ENCODE measurements at places on chromosomes 12 and 14.

DNA sequence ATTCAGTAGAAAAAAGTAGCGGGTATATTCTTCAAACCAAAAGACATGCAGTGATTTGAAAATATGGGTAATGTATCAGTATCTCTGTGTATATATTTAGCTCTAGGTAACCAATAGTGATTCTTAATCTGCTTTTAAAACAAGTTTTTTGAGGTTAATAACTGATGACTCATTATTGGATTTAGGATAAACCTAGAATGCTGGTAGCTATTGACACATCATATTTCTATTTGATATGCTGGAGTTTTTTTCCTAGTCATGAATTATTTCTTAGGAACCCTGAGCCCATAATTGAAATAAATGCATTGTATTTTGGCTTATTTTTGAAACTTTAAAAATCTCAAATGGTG is 15.5 kb downstream of the ARF6 start:
- DNase-seq = no peak

- DNase-seq = no peak
These were observed 201.9 kb downstream of the AACS start for GRCh38 chr12:125267114-125267513.

- DNase-seq = peak; percentile 93
These were observed 30.9 kb downstream of the LRTM2 start for GRCh38 chr12:1851151-1851701.

DNA sequence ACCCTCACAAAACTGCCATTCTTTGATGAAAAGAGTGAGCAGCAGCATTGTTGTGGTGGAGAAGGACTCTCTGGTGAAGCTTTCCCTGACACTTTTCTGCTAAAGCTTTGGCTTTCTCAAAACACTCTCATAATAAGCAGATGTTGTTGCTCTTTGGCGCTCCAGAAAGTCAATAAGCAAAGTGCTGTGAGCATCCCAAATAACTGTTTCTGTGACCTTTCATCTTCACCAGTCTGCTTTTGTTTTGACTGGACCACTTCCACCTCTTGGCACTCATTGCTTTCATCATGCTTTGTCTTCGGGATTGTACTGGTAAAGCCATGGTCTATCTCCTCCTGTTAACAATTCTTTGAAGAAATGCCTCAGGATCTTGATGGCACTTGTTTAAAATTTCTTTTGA is 424.7 kb upstream of the TMPO start:
- peak; percentile 22 for DNase-seq

DNA sequence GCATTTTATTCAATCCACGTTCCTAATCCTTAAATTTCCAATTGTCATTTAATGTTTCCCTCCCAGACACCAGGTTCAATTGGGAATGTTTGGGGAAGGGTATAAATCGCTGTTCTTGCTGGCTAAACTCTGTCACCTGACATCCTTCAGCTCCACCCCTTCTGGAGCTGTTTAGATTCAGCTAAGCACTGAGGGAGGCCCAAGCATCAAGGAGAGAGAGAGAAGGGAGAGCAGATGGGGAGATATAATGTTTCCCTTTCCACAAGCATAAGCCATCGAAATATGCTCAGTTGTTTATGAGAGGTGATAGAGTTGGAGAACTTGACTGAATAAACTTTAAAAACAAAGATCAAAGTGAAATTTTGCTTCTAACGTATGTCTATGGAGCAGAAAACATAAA is 1.8 kb downstream of the ABCC9 start:
- no peak for DNase-seq

DNA sequence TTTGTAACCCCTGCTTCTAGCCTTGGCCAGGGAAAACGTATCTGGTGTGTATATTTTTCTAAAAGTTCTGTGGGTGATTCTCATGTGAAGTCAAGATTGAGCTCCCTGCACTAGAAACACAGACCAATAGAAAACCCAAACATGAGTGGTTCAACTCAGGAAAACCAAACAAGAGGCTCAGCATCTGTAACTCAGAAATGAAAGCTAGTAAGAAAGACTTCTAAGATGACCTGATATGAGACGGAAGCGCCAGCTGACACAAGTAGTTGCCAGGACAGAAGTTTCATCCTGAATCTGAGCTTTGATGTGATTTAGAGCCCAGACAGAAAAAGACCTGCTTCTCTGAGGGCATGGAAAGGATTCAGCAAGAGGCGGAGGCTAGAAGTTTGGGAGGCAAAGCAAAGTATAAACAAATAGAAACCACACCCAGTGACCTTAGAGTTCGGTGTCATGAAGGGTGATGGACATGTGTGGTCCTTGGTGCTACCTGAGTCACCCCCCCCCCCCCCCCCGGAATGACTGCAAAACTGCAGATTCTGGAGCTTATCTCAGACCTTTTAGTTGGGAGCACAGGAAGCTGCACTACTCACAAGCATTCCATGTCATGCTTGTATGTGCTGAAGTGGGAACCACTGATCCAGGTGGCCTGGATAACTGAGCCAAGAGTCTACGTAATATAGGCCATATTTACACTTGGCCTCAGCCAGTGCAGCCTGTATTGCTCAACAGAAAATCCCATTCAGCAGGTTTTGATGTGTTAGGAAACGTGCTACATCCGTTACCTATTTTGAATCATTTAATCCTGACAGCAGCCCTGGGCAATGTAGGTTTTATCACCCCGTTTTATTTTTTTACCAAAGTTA is 191.3 kb downstream of the ANO6 start:
- DNase-seq = no peak

DNA sequence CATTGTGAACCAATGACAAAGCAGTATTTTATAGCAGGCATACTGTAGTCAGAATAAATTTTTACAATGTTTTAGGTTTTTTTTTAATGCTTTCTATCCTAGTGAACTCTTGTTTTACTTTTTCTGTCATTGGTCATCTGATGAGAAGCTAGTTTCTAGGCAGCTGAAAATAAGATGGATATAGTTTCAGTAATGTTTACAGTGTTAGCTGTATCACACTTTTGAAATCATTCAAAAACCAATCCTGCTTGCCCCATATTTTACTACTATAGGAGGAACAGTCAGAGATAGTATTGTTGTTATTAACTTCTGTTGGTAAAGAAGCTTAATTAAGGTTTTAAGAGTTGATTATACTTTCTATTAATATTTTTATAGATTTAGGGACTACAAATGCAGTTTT is 24.5 kb downstream of the USP15 start:
- no peak for DNase-seq

DNA sequence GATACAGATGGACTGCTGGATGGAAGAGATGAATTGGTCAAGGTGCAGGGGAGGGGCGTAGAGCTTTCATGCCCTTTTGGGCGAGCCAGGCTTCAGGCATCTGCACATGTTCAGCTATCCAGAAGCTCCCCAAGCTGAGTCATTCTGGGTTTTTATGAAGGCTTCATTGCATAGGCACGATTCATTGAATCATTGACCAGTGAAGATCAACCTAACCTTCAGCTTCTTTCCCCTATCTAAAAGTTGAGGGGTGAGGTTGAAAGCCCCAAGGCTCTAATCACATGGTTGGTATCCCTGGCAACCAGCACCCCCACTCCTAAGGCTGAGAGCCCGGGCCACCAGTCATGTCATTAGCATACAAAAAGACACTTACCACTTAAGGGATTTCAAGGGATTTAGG is 36.3 kb downstream of the RPS29 start:
- DNase-seq = no peak

DNA sequence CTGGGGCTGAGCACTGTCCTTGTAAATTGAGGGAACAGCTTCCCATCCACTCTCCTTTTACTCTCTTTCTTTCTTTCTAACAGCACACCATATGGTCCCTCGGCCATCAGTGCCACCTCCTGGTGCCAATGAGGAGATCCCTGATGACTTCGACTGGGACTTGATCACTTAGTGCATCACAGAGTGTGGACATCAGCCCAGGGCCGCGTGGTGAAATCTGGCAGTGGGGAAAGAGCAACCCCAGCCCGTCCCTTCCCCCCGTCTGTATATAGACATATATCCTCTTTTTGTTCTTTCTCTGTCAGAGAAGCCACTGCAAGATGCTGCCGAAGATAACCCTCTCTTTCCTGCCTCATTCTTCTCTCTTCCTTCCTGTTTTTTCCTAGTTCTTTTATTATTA is 13.5 kb downstream of the C3AR1 start:
- DNase-seq = no peak

GRCh38 chr12:65998536-65999530 is 131.7 kb downstream of the LLPH start:
- DNase-seq = no peak

DNA sequence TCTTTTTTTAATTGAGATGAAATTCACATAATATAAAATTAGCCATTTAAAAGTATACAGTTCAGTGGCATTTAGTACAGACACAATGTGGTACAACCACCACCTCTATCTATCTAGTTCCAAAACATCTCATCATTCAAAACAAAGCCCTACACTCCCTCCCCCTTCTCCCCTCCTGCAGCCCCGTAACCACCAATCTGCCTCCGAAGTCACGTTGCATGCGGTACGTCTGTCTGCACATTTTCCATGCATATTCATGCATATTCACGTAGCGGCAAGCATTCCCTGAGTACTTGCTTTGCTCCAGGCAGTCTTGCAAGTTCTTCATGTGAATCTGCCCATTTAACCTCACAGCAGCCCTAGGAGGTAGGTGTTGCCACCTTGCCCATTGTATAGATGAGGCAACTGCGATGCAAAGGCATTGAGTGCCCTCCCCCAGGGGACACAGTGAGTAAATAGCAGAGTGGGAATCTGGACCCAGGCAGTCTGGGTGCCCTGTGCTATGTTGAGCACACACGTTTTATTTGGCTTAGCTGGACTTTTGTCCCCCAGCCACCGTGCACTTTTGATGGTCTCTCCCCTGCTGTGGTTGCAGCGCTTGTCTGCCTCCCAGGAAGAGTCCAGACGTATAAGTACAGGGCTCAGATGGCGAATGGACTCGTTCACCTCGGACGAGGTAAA is 43.4 kb downstream of the RIN3 start:
- DNase-seq = no peak

GRCh38 chr14:54500744-54501143 is 9.0 kb upstream of the CGRRF1 start:
- no peak for DNase-seq

DNA sequence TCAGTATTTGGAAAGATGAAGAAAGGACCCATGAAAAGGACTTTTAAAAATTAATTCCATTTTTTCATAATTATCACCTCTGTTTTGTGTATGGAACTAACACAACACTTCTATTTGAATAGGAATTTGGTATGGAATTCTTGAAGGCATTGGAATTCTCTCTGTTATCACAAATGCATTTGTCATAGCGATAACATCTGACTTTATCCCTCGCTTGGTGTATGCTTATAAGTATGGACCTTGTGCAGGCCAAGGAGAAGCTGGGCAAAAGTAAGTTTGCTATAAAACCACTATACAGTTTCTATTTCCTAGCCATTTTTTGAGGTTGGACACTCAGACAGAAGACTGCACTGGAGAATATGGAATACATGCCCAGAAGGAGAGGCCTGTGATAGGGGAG is 98.6 kb downstream of the SLC5A8 start:
- no peak for DNase-seq

- DNase-seq = peak; percentile 20
These were observed 920 bp downstream of the CDK17 start for GRCh38 chr12:96399120-96399918.

DNA sequence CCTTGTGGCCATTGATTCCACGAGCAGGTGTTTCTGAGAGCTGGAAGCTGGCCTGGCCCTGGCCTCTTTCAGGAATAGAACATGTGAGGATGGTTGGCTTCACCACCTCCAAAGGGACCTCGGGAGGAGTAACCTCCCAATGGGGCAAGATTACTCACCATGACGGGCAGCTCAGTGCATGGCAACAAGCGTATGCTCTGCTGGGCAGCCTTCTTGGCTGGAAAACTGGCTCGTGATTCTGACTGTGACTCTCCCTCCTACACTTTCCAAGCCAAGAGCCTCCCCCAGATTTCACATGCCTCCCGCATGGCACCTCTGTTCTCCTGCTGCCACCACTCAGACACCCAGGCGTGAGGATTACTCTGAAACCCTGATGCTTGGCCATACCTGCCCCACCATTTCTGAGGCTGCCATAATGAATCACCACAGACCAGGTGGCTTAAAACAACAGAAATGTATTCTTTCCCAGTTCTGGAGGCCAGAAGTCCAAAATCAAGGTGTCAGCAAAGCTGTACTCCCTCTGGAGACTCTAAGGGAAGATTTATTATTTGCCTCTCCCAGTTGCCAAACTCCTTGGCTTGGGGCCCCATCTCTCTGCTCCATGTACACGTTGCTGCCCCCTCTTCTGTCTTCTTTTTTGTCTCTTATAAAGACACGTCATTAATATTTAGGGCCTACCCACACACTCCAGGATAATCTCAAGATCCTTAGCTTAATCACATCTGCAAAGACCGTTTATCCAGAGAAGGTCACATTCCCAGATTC is 215.9 kb downstream of the CHST11 start:
- no peak for DNase-seq

DNA sequence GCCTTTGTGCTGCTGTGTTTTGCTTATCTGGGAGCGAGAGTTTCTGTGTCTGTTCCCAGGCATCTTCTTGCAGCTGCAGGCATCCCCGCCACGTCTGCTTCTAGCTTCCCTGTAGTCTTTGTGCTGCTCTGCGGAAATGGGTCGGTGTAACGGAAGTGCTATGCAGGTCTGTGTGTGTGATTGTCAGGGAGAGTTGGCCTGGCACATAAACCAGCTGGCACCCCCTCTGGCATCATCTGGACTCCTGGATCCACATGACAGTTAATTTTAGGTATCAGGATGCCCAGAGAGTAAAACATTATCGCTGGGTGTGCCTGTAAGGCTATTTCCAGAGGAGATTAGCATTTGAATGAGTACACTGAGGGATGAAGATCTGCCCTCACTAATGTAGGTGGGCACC is 9.4 kb upstream of the OASL start:
- no peak for DNase-seq

- DNase-seq = no peak
These were observed 656.7 kb downstream of the MED13L start for GRCh38 chr12:115620816-115621215.

DNA sequence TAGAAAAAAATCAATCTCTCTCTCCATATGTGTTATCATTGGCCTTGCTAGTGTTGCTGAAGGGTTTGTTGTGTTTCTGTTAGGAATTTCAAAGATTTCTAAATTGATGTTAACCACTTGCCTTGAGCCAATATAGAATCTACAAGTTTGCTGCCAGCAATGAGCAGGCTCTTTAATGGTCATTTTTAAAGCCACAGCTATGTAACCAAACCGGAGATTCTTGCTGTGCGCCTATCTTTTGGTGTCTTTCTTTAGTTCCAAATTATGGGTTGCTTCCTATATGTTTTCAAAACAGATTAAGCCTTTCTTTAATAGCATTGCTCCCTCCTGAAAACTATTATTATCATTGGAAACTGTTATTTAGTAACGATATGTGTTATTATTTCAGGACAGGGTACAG is 545.7 kb downstream of the DIO2 start:
- DNase-seq = no peak

- no peak for DNase-seq
These were observed 3.0 kb downstream of the TEDC1 start for GRCh38 chr14:105493921-105494605.
